Activated T-cell treated with anti-CD3 and anti-CD28 coated beads for 48 hours (primary cell): ENCODE measurements at places on chromosomes 6 and 20.

DNA sequence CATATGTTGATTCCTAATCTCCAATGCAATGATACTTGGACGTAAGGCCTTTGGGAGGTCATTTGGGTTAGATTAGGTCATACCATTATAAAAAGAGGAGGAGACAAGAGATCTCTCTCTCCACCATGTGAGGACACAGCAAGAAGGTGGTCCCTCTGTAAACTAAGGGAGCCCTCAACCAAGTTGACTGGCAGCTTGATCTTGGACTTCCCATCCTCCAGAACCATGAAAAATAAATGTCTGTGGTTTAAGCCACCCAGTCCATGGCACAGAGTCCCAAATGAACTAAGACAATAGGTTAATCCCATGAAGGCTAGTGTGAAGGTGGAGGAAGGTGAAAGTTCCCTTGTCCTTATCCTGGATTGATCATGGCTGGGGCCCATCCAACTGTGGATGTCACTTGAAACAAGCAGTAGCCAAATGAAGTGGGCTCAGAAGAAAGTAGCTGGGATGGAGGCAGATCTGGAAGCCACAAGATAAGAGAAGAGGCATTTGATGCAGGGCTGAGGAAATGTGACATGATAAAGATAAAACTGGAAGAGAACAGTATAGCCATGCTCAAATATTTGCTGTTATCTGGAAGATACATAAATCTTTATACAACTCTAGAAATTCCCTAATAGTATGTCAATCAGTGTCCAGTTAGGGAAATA is 99.9 kb downstream of the BANF2 start:
- DNase-seq: no peak

DNA sequence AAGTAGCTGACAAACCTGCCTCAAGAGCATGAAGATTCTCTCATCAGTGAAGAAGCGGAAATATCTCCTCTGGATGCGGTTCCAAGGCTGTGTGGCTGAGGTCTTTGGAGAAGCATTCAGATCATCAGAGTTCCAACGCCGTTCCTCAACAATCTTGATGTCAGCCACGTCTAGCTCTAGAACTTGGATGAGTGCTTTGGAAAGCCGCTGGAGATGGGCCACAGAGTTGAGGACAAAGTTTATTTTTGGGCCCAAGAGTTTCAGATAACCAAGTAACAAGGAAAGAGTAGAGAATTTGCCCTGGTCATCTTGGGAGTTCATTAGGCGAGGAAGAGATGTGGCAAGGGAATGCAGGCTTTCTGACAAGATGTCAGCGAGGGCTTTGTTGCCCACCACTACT is 20.9 kb downstream of the TTI1 start:
- no peak for DNase-seq

GRCh38 chr6:158329531-158329930 is 17.3 kb downstream of the TULP4 start:
- no peak for DNase-seq

DNA sequence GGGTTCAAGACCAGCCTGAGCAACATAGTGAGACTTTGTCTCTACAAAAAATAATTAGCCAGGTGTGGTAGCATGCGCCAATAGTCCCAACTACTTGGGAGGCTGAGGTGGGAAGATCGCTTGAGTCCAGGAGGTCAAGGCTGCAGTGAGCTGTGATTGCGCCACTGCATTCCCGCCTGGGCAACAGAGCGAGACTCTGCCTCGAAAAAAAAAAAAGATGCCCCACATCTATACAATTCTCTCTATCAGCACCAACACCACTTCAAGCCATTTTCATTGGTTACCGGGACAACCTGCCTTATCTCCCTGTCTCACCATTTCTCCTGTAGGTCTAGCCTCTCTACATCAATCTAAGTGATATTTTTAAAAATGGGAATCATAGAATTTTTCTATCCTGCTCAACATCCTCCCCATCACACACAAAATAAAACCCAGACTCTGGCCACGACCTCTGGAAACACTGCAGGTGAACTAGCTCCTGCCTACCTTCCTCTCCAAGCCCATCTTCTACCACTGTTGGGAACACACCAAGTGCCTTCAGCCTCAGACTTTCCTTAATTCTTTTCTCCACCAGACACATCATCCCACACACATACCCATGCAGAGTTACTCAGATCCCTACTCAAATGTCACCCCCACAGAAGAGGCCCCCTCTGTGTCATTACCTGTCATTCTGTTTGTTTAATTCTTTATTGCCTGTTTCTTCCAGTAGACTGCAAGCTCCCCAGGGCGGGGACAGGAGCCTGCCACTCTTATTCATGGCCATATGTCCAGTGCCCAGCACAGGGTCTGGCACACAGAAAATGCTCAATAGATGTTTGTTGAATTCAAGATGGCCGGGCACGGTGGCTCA is 9.6 kb upstream of the PLTP start:
- no peak for DNase-seq

GRCh38 chr6:135244805-135245204 is 63.7 kb downstream of the MYB start:
- no peak for DNase-seq

- DNase-seq: no peak
These were observed 404 bp downstream of the CEP162 start for GRCh38 chr6:84227044-84227433.

- no peak for DNase-seq
These were observed 163.6 kb upstream of the PREP start for GRCh38 chr6:105566503-105566902.

DNA sequence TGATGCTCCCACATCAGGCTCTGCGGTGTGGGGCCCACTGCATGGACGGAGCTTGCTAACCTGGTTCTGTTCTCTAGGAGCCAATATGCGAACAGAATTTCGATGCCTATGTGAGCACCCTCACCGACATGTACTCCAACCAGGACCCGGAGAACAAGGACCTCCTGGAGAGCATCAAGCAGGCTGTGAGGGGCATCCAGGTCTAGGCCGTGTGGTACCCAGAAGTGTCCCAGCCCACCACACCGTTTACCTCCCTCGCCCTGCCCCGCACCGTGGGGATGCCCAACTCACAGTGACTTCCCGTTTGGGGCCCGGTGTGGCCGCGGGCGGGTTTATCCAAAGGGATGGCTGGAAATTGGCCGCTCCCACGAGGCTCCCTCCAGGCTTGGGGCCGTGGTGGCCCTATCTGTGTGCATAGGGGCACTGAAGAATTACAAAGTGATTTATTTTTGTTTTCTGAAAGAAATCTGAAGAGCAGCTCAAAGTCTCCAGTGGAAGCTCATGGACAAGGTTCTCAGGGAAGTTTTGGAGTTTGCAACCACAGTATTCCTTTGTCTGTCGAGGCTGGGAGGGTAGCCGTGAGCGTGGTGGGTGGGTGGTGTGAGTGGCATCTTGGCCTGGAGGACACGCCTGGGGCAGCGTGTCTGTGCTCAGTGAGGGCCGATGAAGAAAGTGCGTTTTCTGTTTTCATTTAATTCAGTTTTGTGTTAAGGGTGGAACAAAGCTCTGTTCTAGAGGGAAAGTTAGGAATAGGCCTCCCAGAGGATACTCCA is 15.1 kb upstream of the PCMTD2 start:
- no peak for DNase-seq

DNA sequence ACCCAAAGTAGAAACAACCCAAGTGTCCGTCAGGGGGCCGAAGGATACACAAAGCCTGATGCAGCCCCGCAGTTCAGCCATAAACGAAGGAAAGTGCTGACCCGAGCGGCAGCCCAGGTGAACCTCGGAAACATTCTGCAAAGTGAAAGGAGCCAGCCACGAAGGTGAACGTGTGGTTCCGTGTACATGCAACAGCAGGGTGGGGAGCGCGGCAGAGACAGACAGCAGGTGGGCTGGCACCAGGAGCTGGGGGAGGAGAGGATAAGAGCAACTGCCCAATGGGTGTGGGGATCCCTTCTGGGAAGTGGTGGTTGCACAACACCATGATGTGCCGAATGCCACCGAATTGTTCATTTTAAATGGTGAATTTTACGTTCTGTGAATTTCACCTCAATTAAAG is 341.8 kb downstream of the ZFAND3 start:
- no peak for DNase-seq

GRCh38 chr6:3773678-3774298 is 22.3 kb upstream of the PXDC1 start:
- no peak for DNase-seq

DNA sequence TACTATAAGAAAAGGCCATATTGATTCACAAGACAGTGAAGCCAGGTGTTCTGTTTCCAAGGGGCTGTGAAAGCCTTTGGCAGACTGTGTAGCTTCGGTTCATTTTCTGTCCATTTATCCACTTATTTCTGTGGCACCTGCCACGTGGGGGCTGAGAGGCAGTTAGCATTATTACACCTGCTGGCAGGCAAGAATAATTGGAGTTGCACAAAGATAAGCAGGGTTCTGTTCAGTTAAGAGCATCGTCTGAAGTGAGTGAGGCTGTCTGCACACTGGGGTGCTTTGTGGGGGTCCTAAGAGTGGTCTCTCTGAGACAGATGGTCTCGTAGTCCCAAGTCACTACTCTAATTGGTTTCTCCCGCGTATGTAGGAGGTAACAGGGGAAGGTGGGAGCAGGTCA is 60.6 kb upstream of the CCN6 start:
- DNase-seq: no peak

DNA sequence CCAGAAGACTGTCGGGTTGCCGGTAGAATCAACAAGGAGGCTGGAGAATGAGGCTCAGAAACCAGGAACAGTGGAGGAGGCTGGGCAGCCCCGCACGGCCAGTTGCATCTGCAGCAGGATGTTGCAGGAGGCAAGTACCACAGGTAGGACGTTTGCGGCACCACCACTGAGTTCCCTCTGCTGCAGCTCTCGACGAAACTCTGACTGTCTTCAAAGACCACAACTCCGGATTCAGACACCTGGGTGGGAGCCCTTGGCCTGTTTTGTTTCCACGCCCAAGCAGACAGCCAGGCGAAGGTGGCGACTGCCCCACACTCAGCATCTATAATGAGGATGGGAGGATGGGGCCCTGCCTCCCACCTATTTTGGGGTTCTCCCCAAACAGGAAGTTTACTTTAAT is 218.2 kb downstream of the ZDHHC14 start:
- no peak for DNase-seq

- no peak for DNase-seq
These were observed 44.2 kb downstream of the NOX3 start for GRCh38 chr6:155411154-155412052.

DNA sequence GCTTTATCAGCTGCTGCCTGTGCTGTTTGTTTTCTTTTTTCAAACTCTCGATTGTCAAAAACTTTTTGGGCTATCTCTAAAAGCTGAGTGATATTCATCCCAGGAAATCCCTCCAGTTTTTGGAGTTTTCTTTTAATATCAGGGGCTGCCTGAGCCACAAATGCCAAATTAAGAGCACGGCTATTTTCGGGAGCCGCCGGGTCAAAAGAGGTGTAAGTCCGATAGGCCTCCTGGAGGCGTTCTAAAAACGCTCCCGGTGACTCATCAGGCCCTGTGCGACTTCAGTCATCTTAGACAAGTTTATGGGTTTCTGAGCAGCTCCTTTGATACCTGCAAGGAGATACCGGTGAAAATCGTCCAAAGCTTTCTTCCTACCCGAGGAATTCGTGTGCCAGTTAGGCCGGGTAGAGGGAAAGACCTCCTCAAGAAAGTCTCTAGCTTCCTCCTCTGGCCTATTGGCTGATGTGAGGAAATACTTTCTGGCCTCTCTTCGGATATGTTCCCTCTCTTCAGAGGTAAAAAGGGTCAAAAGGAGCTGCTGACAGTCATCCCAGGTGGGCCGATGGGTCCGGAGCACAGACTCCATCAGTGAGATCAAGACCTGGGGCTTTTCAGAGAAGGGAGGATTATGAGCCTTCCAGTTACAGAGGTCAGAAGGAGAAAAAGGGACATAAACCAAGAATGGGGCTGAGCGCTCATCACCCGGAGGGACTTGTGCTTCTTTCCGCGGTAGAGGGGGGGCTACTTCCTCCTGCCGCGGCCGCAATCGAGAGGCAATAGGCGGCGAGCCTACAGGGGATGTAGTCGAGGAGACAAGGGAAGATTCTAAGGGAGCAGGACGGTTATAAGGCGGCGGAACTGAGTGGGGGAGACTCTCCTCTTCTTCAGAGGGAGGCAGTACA is 151.1 kb downstream of the TRIM27 start:
- DNase-seq: no peak

DNA sequence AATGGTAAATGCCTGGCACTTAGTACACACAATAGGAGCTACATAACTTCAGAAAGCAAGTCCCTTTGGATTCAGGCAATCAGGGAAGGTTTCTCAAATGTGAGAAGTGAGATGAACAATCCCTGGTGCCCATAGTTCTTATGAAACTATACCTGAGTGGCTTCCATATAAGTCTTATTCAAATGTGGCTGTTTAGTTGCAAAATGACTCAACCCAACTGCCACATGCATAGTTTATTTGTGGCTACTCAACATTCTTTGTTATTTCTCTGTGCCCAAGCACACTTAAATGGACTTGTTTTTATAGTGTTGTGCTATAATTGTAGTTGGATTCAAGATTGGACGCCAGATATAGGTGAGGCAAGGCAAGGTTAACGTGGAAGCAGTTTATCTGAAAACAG is 93.7 kb upstream of the ATXN1 start:
- no peak for DNase-seq

- no peak for DNase-seq
These were observed 42.2 kb upstream of the SPTLC3 start for GRCh38 chr20:12966468-12967085.

DNA sequence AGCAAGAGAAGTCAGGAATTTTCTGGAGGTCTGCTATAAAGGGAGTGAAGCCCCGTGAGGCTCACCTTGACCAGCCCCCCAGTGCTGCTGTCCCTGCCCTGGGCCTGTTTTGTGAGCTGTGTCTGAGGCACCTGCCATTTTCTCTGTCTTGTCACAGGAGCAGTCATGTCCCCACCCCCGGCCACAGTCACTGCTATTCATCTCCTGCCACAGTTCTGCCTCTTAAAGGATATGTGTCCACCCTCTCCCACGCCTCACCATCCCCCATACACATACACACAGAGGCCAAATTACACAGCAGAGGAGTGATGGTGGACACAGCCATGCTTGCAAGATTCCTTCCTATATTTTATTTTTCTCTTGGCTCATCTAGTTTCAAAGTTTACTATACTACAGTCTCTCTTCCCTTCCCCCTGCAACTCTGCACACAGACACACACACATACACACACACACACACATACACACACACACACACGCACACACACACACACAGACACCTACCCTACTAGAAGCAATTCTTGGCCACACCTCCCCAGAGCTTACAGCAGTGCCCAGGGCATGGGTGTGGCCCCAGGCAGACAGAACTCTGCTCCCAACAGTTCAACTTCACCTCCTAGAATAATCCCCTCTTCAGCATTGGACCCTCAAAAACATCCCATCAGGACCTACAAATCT is 68.7 kb upstream of the TAB2 start:
- no peak for DNase-seq

GRCh38 chr6:90284236-90285041 is 12.2 kb downstream of the BACH2 start:
- DNase-seq: peak; percentile 36

DNA sequence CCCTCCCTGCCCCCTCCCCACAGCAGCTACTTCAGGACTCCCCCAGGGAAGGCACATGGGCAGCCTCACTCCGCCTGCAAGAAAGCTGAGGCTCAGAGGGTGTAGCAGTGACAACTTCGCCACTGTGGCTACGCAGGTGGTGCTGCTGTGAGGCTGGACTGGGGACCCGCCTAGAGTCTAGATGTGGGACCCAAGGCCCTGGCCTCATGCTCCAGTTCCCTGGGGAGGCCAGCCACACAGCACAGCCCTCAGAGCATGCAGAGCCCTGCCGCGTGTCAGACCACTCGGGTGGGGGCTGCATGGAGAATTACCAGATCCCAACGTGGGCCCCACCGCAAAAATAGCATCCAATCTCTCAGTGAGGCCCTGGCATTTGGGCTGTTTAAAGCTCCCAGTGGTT is 30.8 kb upstream of the VSTM2L start:
- no peak for DNase-seq
